T-helper 2 cell treated with Interferon-gamma antibody and Interleukin-4, amounts not matched to agents 5 μg/mL and 100 μg/mL, for 36 hours (primary cell): ENCODE measurements at places on chromosomes 12 and 14.
A peak's percentile ranks its signal among the peaks of the same experiment; 100 is the strongest.

GRCh38 chr14:22233377-22233776 lies 355.6 kb downstream of the DAD1 start:
- no peak for DNase-seq

- DNase-seq: no peak
These were observed 177.0 kb downstream of the CEP128 start for GRCh38 chr14:80764496-80764895.

GRCh38 chr12:51439330-51439729 lies 14.7 kb downstream of the SLC4A8 start:
- no peak for DNase-seq

DNA sequence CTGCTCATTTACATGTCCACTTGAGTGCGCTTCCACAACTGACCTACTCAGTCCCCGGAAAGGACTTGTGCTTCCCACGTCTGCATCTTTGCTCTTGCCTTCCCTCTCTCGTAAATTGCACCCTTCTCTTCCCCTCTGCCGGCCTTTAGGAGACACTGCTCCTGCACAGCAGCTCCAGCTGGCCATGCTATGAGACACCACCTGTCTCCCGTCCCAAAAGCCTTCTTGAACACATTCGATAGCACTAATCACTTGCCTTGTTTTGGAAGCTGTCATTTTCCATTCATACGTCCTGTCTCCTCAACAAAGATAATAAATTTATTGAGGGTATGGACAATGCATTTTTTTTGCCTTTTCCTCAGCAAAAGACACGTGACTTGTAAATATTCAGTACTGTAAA lies 15.7 kb upstream of the KCNA1 start:
- no peak for DNase-seq

- DNase-seq: no peak
These were observed 9.4 kb downstream of the AICDA start for GRCh38 chr12:8603286-8603685.

GRCh38 chr12:26369588-26369987 lies 174.2 kb downstream of the SSPN start:
- no peak for DNase-seq

DNA sequence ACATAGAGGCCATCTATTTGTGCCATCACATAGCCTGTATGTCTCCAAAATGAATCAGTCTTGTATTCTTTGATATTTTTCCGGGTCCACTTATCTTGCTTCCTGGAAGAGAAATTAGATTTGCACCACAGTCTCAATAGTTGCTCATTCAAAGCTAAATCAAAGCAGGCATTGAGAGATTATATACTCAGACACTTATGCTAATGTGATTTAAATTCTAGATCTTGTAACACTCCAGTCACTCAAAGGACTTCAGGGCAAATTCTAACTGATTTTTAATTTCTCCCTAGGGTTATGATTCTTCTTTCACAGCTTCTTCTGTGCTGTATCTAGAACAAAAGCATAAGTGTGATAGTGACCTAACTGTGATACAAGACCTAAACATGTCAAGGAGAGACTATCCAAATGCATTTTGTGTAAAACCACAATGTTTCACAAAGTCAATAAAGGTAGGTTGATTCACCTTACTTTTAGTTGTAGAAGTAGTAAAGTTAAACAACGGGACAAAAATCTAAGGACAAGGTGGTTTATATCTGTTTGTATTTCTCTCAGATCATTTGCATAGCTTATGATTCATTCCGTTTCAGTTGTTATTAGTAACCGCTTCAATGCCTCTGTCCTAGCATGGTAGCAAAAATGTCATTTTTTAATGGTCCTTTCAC lies 26.8 kb downstream of the PLBD1 start:
- no peak for DNase-seq

GRCh38 chr12:122336015-122336946 lies 70.0 kb upstream of the VPS33A start:
- DNase-seq: peak; percentile 27

GRCh38 chr14:97411938-97412612 lies 614.9 kb downstream of the VRK1 start:
- DNase-seq: no peak

DNA sequence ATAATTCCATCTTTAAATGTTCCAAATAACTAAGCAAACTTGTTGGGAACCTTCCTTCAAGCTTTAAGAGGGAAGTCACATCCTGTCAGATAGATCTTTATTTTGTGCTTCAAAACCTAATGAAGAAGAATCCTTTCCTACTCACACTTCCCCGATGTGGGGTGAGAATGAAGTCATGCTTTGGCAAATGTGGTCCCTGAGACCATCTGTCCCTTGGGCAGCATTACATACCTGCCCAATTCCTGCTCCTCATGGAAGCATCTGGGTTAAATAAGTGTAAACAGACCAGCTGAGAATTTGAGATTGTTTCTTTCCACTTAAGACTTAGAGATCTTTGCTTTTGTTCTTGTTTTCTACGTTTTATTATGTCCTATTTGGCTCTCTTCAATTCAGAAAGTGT lies 606.0 kb upstream of the TMEM132C start:
- DNase-seq: no peak

GRCh38 chr14:22460461-22461195 lies 128.4 kb downstream of the DAD1 start:
- DNase-seq: no peak

DNA sequence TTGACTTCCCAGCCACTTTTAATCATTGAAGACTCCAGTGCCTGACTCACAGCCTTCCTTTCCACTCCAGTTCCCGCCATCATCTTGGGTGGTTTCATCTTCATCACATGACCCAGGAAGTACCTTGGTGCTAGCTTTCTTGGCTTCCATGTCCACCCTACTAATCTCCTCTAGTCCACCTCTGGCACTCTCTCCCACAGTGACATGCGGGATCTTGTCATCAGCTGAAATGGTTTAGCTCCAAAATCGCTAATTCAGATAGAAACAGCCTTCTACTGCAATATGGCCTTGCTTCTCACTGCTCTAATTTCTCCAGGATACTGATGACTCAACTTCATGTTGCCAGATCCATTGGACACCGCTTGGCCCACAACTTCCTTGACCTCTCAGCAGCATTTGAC lies 24.5 kb downstream of the WDR20 start:
- no peak for DNase-seq

GRCh38 chr12:109880938-109881337 lies 597 bp upstream of the GLTP start:
- no peak for DNase-seq

- no peak for DNase-seq
These were observed 22.3 kb downstream of the FBLN5 start for GRCh38 chr14:91925001-91925726.

DNA sequence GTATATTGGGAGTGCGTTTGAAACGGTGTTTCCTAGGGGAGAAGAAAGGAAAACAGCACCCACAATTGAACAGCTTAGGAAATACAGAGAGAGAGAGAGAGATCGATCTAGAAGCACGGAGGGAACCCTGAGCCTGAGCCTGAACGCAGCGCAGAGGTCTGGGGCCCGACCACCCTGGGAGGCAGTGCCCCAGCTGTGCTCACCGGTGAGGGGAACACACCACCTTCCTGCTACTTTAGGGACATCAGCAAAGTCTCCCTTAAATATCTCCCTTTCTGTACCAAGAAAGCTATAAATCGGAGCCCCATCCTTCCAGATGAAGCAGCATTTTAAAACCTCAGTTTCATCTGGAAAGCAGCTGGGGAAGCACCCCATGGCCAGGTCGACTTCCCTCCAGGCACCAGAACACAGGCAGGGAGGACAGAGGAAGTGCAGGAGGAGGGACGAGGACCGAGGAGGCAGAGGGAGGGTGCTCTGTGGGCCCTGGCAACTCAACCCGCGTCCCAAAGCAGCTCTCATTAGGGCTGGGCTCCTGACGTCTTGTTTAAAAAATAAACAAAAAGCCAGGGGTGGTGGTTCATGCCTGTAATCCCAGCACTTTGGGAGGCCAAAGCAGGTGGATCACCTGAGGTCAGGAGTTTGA lies 12.2 kb downstream of the RIMBP2 start:
- DNase-seq: no peak

GRCh38 chr12:67161322-67161918 lies 107.7 kb upstream of the CAND1 start:
- DNase-seq: peak; percentile 14

- no peak for DNase-seq
These were observed 4.8 kb upstream of the LYZ start for GRCh38 chr12:69343357-69343756.

DNA sequence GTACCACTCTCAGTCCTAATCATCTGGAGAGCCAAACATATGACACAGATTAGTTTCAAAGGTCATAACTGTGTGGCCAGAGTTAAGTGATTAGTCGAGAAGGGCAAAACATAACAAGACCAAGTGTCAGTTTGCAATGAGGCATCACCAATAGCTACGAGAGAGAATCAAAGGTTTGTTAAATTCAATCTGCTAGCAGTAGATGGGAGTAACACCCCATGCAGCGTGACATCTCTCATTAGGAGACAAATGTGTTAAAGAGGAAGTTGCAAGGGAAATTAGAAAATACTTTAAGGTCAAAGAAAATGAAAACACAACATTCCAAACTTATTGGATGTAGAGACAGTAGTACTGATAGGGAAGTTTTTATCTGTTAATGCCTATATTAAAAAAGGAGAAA lies 135.7 kb upstream of the SYT10 start:
- no peak for DNase-seq

DNA sequence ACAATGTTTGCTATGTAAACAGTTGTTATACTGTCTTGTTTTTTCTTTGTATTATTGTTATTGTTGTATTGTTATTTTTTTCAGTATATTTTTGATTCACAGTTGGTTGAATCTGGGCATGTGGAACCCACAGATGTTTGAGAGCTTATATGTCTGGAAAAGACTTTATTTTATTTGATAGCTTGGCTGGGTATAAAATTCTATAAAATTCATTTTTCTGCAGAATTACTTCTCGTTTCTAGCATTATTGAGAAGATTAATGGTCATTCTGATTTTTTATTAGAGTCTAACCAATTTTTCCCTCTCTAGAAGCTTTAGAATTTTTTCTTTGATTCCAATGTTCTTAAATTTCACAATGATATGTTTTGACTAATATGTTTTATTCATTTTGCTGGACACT lies 188.6 kb downstream of the CRADD start:
- no peak for DNase-seq

- no peak for DNase-seq
These were observed 336.4 kb upstream of the FBXO33 start for GRCh38 chr14:39768589-39768988.

- DNase-seq: no peak
These were observed 22.0 kb upstream of the MGST1 start for GRCh38 chr12:16325426-16325825.

DNA sequence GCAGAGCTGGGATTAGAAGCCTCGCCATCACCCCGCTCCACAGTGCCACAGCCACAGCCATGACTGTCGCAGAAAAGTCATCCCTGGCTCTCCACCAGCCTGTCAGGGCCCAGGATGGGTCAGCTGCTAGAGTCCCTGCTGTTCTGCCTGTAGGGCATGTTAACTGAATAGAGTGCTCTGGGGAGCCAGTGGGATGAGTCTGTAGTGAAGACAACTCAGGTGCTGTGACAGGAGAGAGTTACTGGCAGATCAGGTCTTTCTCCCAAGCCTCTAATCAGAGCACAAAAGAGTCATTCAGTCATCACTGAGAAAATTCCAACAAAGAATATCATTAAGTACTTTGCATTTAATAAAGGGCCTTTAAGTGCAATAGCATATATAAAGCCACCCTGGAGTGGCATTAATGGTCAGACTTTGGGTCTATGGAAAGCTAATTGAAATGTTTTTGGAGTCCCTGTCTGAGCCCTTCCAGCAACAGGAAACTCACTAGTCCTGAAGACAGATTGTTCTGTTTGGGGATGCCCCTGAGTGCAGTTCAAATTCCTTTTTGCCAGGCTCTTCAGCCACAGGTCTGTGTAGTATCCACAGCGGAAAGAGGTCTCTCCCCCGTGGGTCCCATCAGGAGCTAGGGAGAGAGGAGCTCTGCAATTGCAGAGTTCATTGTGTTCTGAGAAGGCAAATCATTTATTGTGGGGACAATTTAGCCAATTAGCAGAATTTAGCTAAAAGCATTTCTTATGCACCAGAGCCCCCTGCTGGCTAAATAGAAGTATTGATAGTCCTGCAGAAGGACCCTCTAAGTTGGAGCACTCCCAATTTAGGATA lies 45.2 kb upstream of the C14orf132 start:
- peak; percentile 5 for DNase-seq

GRCh38 chr12:113453330-113453729 lies 18.3 kb downstream of the LHX5 start:
- no peak for DNase-seq
